ENCODE measurements at places on chromosomes 2 and 18.

DNA sequence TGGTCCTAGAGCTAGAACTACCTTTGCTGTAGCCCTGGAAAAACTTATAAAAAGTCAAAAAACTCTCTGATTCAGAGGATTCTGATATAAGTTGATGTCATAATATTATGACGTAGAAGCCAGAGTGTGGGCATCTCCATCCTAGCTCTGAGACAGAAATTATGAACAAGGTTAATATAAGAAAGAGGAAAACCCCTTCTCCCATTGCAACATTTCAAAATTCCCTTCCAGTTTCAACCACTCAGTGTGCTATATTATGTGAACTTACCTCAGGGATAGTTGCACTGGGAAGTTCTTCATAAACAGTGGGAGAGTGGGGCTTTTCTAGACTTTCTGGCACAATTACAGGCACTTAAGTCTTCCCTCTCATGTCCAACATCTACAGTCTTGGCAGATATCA is 171.6 kb downstream of the PIK3C3 start:
- no peak for DNase-seq

DNA sequence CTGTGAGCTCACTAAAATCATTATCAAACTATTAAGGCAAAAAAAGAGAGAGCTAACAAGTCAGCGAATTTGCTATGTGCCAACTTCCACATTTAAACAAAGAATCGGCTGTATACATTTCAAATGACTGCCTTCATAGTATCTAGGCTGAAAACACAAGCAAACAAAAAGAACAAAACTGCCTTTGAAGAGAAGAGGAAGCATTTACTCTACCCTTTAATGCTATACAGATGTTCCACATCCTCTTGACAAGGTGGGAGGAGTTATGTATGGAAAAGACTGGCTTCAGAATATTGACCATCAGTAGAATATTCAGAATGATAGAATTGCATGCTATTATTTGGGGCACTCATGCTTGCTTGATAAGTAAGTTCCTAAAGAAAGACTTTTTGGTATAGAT is 741.7 kb downstream of the PLCL1 start:
- no peak for DNase-seq

GRCh38 chr2:71905205-71905604 is 242.5 kb downstream of the CYP26B1 start:
- no peak for DNase-seq

DNA sequence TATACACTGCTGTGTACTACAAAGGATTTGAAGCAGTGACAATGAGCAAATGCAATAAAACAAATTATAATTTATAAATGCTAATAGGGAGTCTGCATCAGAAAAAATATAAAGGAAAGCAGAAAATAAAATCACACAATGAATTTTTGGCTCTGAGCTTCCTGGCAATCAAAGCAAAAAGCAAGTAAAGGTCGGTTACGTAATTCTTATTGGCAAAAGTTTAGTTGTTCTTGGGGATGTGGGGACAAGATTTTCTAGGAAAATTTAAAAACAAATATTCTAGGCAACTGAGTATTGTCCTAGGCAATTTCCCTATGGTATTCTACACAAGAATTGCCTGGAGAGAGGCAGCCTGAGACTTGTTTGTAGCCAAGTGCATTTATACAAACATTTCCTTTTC is 1.8 kb downstream of the ORC2 start:
- DNase-seq = no peak

- DNase-seq = no peak
Measured at GRCh38 chr2:145930318-145930717, 1410.4 kb upstream of the ZEB2 start.

GRCh38 chr2:2107141-2107540 is 223.9 kb downstream of the MYT1L start:
- DNase-seq = no peak

- DNase-seq = no peak
Measured at GRCh38 chr18:45227001-45227742, 388.1 kb upstream of the SLC14A2 start.

GRCh38 chr2:143535802-143536201 is 406.6 kb downstream of the ARHGAP15 start:
- DNase-seq = no peak

DNA sequence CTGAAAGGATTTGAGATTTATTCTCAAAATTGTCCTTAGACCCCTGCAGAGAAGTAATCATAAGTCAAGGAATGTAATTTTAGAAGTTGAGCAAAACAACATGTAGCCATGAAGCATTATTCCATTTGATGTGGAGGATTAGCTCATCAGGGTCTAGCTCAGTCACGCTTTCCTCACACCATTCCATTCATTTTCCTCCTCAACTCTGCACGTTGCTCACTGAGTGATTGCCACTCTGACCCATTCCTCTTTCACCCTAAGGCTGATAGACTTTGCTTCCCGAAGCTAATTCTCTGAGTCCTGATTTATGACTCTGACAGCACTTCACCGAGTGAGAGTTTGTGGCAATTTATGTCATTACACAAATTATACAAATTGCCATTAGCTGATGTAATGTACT is 820.6 kb upstream of the PIK3C3 start:
- peak; percentile 90 for DNase-seq

GRCh38 chr2:158676295-158676694 is 118.8 kb upstream of the DAPL1 start:
- no peak for DNase-seq

GRCh38 chr2:86396291-86396785 is 44.8 kb upstream of the KDM3A start:
- DNase-seq = no peak

- no peak for DNase-seq
Measured at GRCh38 chr2:239429473-239430350, 28.9 kb upstream of the HDAC4 start.

DNA sequence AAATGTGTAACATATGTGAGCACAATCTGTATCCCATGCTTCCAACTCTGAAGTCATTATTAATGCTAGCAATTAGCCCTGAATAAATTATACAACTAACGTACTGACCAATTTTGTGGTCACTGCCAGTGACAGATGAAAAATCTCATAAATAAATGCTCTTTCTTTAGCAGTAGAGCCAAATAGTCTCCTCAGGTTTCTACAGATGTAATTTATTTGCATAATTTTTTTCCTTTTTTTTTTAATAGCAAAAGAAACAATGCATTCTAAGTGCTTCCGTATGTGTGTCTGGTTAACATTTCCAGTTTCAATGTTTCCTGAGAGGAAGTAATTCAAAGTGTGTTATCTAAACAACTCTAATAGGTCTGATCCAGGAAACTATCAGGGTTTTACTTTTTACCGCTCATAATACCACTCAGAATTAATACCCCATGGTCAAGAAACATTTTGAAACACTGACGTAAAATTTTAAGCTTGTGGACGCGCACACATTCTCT is 108.4 kb downstream of the MEP1B start:
- no peak for DNase-seq

GRCh38 chr2:47688561-47688960 is 94.4 kb upstream of the MSH6 start:
- no peak for DNase-seq

DNA sequence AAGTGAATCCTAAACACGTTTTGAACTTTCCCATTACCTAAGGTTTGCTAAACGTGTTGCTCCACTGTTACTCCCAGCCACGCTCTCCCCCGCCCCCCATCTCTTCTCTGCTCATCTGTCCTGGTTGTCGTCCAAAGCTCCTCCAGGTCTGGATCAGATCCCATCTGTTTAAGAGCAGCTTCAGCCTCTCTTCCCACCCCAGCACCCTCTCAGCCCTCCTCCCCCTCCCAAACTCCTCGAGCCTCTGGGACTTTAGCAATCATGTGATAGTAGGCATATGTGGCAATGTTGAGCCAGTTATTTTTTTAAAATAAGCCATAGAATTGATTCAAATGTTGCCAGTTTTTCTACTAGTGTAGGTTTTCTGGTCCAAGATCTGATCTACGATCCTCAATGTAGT is 20.0 kb upstream of the LPIN1 start:
- no peak for DNase-seq

DNA sequence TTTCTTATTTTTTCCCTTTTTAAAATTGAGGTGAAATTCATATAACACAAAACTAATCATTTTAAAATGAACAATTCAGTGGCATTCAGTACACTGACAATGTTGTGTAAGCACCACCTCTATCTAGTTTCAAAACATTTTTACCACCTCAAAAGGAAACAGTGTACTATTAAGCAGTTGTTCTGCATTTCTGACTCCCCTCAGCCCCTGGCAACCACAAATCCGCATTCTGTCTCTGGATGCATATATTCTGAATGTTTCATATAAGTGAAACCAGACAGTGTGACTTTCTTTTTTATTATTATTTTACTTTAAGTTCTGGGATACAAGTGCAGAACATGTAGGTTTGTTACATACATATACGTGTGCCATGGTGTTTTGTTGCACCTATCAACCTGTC is 19.2 kb upstream of the TANK start:
- no peak for DNase-seq

GRCh38 chr18:46019936-46020335 is 52.1 kb downstream of the PSTPIP2 start:
- no peak for DNase-seq

Data from NCI-H1436 treated with DMSO at 0.1 percent for 48 hours (cell line).